Fibroblast of lung (primary cell): ENCODE measurements at places on chromosomes 1 and 21. TPM values are rescaled to one million over a fixed set of nuclear protein-coding genes. Genes with fewer than 3 reads are reported as not detected.
A peak's percentile ranks its signal among the peaks of the same experiment; 100 is the strongest.

GRCh38 chr1:25338188-25338981, at the start of gene TMEM50A:
TSS of gene TMEM50A (plus strand) at chr1:25338334. CDS start at chr1:25340487, 2,153 bp downstream.
- no peaks in the 10 kb centered on the region for H3K27me3 ChIP-seq
- H3K36me3 ChIP-seq: no peaks in the 10 kb centered on the region
- peak within 1 kb of the TSS; percentile 92 for H3K4me3 ChIP-seq
- peaks cover 1% of the 10 kb centered on the region for H3K4me1 ChIP-seq

DNA sequence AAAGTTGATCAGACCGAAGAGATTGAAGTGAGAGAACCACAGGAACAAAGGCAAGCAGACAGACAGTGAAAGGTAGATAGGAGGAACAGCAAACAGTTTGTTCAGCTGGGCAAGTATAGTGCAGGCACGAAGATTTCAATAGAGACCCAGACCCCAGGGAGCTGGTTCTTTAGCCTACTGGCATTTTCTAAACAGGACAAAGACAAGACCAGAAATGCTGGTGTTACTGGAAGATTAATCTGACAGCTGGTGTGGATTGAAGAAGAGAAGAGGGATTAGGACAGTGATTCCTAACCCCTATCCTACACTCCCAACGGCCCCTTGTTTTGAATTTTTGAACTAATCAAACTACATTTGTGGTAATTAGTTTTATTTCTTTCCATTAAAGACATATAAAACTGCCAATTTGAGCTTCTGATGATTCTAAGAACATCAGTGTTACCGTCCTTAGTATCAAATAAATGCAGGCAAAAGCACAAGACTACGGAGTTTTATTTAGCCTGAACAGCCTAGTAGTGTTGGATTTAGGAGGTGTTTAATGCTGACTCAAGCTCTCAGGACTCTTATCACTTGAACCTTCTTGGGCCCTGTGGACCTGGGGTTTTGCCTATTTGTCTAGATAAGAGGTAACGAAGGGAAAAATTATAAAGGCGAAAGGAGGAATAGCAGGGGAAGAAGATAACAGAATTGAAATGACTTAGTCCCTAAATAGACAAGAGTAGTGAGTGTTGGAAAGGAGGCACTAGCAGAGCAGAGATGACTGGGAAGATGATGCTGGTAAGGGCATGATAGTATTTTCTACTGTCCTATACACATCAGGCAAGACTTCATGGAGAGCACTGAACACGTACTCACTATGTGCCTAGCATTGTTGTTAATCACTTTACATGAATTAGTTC, 2.0 kb downstream of the NPL start:
- no peaks in the 10 kb centered on the region for H3K4me1 ChIP-seq
- no peaks in the 10 kb centered on the region for H3K36me3 ChIP-seq
- H3K27ac ChIP-seq: no peak overlapping the region
- H3K4me3 ChIP-seq: no peak overlapping the region
- no peak for DNase-seq
- H3K27me3 ChIP-seq: peaks cover 4% of the 10 kb centered on the region

The SYCP1 gene
- total RNA-seq: not detected in 2 replicates

The MCOLN2 gene
- 1.5 and 6.2 TPM in 2 replicates for total RNA-seq

- no peak overlapping the region for H3K4me3 ChIP-seq
- no peaks in the 10 kb centered on the region for H3K4me1 ChIP-seq
- no peak for DNase-seq
- H3K27me3 ChIP-seq: no peaks in the 10 kb centered on the region
- no peak overlapping the region for H3K27ac ChIP-seq
- H3K36me3 ChIP-seq: no peaks in the 10 kb centered on the region
Observed at GRCh38 chr1:41882486-41882885, 36.2 kb downstream of the HIVEP3 start.

DNA sequence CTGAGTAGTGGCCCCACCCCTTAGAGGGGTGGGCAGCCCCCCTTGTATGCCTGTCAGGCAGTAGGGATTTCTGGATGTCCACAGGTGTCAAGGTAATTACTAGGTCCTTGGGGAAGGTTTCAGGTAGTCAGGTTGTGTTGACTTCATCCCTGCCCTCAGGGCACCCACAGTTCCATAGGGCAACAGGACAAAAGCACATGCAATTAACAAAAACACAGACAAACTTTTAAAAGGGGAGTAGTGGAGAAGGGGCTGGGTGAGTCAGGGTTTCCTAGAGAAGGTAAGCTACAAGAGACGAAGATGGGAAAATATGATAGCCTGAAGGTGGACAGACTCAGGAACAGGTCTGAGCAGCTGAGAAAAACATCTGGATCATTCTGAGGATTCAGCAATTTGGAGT, 14.1 kb downstream of the KRTCAP2 start:
- H3K27ac ChIP-seq: no peak overlapping the region
- no peaks in the 10 kb centered on the region for H3K27me3 ChIP-seq

The SYPL2 gene
- total RNA-seq: 0.26 and 1.7 TPM in 2 replicates

DNA sequence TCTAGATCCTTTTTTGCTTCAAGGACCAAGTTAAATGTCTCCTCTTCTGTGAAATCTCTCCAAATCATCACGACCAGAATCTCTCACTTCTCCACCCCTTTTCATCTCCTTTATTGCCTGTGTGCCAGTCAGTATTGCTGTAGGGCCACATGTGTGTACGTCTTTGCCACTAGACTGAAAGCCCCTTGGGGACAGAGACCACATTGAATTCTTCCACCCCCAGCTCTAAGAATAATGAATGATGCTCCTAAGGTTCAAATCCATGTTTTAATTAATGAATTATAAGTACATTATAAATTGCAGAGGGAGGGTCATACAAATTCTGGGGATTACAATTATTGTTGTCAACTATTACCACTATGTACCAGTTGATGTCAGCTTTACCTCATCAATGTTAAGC, 343.8 kb downstream of the USP25 start:
- H3K27ac ChIP-seq: no peak overlapping the region
- H3K36me3 ChIP-seq: no peaks in the 10 kb centered on the region
- no peak overlapping the region for H3K4me3 ChIP-seq

The C1QTNF12 gene
- 1.0 and 4.1 TPM in 2 replicates for total RNA-seq

DNA sequence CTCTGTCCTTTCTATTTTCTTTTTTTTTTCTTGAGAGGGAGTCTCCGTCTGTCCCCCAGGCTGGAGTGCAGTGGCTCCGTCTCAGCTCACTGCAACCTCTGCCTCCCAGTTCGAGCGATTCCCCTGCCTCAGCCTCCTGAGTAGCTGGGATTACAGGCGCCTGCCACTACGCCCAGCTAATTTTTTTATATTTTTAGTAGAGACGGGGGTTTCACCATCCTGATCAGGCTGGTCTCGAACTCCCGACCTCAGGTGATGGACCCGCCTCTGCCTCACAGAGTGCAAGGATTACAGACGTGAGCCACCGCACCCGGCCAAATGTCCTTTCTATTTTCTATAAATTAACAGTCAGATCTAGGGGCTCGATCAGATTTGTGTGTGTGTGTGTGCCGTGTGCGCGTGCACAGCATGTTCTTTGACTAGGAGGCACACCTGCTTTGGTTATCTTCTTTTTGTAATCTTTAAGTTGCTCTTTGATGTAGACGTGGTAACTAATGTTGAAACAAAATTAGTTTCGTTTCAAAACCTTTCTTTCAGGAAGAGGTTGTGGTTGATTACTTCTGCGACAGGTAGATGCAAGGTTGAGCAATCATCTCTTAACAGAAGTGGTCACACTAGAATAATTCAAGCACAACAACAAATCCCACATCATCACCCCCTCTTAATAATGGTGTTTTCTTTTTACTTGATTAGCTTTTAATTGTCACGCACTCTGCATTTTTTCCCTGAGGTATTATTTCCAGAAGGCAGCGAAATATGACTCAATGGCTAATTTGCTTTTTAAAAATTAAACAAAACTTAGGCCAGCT, 779 bp upstream of the DEGS1 start:
- H3K4me3 ChIP-seq: peak overlapping the region; percentile 49
- no peaks in the 10 kb centered on the region for H3K27me3 ChIP-seq
- H3K27ac ChIP-seq: peak overlapping the region; percentile 85
- H3K36me3 ChIP-seq: no peaks in the 10 kb centered on the region

GRCh38 chr1:234583755-234584419, 26.1 kb downstream of the IRF2BP2 start:
- H3K36me3 ChIP-seq: no peaks in the 10 kb centered on the region
- H3K27me3 ChIP-seq: no peaks in the 10 kb centered on the region
- no peak overlapping the region for H3K27ac ChIP-seq

The CADM3 gene
- 2.1 TPM in 1 of 2 replicates, not detected in the other for total RNA-seq

The ANGPTL3 gene
- total RNA-seq: not detected in 2 replicates

- no peak overlapping the region for H3K27ac ChIP-seq
- no peak overlapping the region for H3K4me3 ChIP-seq
- DNase-seq: no peak
- H3K27me3 ChIP-seq: no peaks in the 10 kb centered on the region
Observed at GRCh38 chr21:31777857-31778256, 45.9 kb upstream of the SCAF4 start.

DNA sequence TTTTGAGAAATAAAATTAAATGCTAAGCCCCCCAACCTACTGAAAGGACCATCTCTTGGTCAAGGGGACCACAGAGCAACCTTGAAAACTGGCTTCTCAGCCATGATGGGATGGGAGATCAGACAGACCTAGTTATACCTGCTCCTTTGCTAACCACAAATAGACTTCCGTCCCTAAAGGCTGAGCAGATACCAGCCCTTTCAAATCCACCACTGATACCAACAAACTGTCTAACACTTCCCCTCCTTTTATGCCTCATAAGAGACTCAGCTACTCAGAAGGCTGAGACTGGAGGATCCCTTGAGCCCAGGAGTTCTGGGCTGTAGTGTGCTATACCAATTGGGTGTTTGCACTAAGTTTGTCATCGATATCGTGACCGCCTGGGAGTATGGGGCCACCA, 407.3 kb downstream of the SIPA1L2 start:
- H3K27ac ChIP-seq: no peak overlapping the region
- DNase-seq: no peak
- no peak overlapping the region for H3K4me3 ChIP-seq
- H3K4me1 ChIP-seq: no peaks in the 10 kb centered on the region
- no peaks in the 10 kb centered on the region for H3K27me3 ChIP-seq

The PTAFR gene
- under 0.01 TPM in 2 replicates for total RNA-seq

DNA sequence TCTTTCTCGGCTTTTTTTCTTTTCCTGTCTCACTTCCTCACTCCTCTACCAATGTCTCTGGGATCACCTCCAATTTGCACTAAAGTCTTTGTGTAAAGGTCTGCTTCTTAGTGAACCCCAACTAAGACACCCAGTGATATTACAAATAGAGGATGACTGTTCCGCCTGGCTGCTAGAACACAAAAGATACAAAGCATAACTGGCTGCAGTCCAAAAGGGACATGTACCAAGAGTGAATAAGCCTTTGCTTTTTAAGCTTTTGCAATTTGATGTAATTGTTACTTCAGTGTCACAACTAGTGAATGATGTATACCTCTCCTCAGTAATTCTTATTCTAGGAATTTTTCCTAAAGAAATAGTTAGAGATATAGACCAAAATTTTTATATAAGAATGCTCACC, 82.8 kb upstream of the BEND5 start:
- no peaks in the 10 kb centered on the region for H3K36me3 ChIP-seq
- H3K4me1 ChIP-seq: no peaks in the 10 kb centered on the region
- H3K27me3 ChIP-seq: no peaks in the 10 kb centered on the region
- peak; percentile 66 for DNase-seq
- H3K4me3 ChIP-seq: no peak overlapping the region
- H3K27ac ChIP-seq: no peak overlapping the region

- DNase-seq: no peak
- no peaks in the 10 kb centered on the region for H3K27me3 ChIP-seq
- H3K27ac ChIP-seq: no peak overlapping the region
- H3K36me3 ChIP-seq: no peaks in the 10 kb centered on the region
- H3K4me3 ChIP-seq: no peak overlapping the region
Observed at GRCh38 chr1:207833956-207834660, 76.8 kb downstream of the CD34 start.

The EBNA1BP2 gene
- total RNA-seq: 39.1 and 44.4 TPM in 2 replicates

DNA sequence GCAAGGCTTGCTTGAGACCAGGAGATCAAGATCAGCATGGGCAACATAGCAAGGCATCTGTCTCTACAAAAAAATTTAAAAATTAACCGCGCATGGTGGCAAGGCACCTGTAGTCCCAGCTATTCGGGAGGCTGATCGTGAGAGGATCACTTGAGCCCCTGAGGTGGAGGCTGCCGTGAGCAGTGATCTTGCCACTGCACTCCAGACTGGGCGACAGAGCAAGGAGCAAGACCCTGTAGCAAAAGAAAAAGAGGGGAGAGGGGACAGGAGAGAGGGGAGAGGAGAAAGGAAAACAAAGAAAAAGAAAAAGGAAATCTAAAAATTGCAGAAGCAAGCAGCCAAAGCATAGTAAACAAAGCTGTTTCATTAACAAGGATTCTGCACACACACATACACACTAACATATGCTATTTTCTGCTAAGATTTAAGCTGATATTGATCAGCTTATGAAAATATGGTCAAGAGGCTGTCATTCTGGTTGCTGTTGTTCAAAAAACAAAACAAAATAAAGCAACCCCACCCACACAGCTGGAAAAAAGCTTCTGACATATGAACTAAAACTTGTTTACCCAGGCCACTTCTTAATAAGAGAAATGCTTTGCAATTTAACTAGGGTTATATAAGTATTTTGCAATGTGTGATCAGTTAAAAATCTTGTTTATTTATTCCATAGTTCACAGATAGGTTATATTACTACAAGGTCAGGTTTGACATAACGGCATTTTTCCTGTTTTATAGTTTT, 1.8 kb downstream of the ARNT start:
- H3K27ac ChIP-seq: peak overlapping the region; percentile 84
- no peak for DNase-seq
- no peaks in the 10 kb centered on the region for H3K4me1 ChIP-seq
- no peaks in the 10 kb centered on the region for H3K27me3 ChIP-seq
- peak overlapping the region; percentile 88 for H3K4me3 ChIP-seq
- no peaks in the 10 kb centered on the region for H3K36me3 ChIP-seq

- H3K4me1 ChIP-seq: no peaks in the 10 kb centered on the region
- no peak overlapping the region for H3K4me3 ChIP-seq
- no peak for DNase-seq
- no peaks in the 10 kb centered on the region for H3K27me3 ChIP-seq
- no peak overlapping the region for H3K27ac ChIP-seq
- H3K36me3 ChIP-seq: no peaks in the 10 kb centered on the region
Observed at GRCh38 chr21:14683063-14683462, 136.9 kb upstream of the SAMSN1 start.

- DNase-seq: peak; percentile 74
- H3K4me1 ChIP-seq: peaks cover 2% of the 10 kb centered on the region
- H3K36me3 ChIP-seq: no peaks in the 10 kb centered on the region
Observed at GRCh38 chr1:60571811-60572210, 498.2 kb upstream of the C1orf87 start.

- H3K27me3 ChIP-seq: no peaks in the 10 kb centered on the region
- no peaks in the 10 kb centered on the region for H3K4me1 ChIP-seq
- no peak for DNase-seq
- no peaks in the 10 kb centered on the region for H3K36me3 ChIP-seq
Observed at GRCh38 chr1:209038316-209038715, 545.2 kb upstream of the CAMK1G start.
